Activated T-cell treated with anti-CD3 and anti-CD28 coated beads for 4 hours (primary cell): ENCODE measurements at places on chromosomes 6 and 20.

GRCh38 chr6:154404791-154405400 is 48.3 kb upstream of the IPCEF1 start:
- no peak for DNase-seq

DNA sequence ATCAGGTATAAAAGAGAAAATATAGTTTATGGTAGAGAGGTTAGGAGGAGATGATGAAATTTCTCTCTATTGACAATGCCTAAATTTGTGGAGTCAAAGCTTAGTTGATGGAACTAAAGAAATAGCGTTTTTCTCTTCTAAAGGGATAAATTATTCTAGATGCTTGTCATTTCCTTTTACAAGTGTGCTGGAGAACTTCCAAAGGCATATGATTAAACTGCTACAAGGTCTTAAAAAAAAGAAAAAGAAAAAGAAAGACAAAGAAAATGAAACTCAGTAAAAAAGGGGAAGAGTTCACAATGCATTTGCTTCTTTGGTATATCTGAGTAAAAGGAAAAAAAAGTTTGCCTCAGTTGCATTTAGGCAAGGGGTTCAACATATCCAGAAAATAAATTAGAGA is 499.8 kb upstream of the PTCHD4 start:
- no peak for DNase-seq

DNA sequence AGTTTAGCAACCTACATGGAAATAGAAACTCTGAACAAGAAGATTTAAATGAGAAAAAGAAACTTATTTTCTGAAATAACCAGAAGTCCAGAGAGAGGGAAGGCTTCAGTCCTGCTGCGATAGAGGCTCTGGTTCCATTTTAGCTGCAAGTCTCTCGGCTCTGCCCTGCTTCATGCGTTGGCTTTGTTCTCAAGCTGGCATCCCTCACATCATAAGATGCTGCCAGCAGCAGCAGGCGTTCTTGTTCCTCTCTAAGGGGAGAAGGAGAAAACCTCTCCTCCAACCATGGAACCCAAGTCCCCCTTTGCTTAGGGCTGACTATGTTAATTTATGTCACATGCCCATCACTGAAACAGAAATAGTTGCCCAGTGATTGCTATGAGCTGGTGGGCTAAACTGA is 46.4 kb upstream of the PMEPA1 start:
- no peak for DNase-seq

GRCh38 chr20:41268402-41268801 is 49.1 kb downstream of the ZHX3 start:
- DNase-seq, result no peak

DNA sequence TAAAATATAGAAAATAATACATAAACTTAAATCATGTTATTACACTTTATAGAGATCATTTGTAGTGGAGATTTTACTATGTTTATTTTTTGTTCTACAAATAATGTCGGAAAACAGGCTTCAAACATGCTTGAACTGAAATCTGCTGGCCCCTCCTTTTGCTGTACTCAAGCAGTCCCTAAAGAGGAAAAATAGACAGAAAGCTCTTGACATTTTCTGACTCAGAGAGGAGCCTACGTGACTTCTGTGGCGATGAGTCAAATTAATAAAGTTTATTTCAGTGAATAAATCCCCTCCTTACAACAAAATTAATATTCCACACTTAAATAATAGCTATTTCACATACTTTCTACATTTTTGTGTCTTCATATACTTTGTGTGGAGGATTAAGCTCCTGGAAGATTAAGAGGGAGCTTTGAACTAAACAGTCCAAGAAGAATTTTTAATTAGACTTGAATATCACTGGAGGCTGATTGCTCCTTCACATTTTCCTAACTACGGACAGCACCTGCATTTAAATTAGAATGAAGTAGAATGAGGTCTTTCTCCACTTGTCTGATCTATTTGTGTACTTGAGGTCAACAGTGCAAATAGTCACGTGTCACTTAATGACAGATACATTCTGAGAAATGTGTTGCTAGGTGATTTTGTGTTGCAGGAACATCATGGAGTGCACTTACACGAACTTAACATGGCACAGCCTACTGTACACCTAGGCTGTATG is 1.7 kb upstream of the TREM1 start:
- no peak for DNase-seq

DNA sequence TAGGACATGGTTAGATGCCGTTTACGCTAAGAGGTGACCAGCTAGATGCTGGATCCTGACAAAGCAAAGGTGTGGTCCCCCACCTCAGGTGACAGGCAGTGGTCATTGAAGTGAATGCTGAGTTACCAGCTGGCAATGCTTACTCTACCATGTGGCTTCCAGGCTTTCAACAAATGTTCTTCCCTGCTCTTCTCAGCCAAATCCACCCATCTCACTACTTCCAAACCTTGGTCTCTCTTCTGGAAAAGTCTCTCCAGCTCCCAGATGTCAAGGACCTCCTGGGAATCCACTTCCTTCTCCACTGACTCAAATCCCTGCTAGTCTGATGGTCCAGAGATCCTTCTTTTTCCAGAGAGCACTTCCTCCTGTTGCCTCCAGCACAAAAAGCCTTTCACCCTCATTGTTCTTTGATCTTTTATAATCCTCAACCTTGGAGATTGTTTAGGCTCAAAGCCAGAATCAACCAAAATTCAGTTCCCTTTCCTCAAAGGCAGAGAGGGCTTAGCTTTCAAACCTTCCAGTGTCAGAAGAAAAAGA is 228.0 kb downstream of the ZNF217 start:
- no peak for DNase-seq

- no peak for DNase-seq
Measured at GRCh38 chr6:145531822-145532221, 203.5 kb downstream of the EPM2A start.

DNA sequence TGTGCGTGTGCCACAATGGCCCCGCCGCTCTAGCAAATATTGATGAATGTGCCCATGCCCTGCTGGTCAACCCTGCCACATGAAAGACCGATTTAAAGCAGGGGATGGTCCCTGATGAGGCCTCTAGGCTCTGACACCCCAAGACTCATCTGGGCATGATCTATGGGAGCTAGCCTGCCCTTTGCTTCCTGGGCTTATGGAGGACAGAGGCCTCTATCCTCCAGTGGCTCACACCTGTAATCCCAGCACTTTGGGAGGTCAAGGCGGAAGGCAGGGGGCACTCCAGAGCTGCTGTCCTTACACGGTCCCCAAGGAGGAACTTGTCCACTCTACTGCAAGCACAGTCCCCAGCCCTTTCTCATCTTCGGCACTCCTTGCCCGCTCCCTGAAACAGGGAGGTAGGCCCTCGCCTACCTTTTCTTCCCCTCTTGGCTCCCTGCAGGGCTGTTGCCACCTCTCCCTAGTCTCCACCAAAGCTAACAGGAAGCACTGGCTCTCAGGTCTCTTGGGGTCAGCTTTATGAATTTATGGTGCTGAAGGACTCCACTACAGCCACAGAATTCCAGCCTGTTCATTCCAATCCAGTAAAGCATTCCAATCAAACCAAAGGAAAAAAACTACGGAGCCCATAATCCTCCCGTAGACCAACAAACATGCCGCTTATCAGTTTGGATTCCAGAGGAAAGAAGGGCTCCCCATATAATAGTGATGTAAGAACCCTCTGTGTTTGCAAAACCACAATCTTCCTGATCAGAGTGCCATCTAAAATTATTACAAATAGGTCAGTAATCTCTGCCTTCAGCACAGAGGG is 48.7 kb upstream of the FOXQ1 start:
- no peak for DNase-seq

- no peak for DNase-seq
Measured at GRCh38 chr6:139251045-139251690, 40.6 kb downstream of the TXLNB start.

GRCh38 chr6:1611572-1612298 is 2.0 kb downstream of the FOXC1 start:
- DNase-seq, result no peak

GRCh38 chr20:35503841-35504561 is 25.5 kb downstream of the C20orf173 start:
- DNase-seq, result no peak

GRCh38 chr20:8454137-8454712 is 322.2 kb downstream of the PLCB1 start:
- no peak for DNase-seq

DNA sequence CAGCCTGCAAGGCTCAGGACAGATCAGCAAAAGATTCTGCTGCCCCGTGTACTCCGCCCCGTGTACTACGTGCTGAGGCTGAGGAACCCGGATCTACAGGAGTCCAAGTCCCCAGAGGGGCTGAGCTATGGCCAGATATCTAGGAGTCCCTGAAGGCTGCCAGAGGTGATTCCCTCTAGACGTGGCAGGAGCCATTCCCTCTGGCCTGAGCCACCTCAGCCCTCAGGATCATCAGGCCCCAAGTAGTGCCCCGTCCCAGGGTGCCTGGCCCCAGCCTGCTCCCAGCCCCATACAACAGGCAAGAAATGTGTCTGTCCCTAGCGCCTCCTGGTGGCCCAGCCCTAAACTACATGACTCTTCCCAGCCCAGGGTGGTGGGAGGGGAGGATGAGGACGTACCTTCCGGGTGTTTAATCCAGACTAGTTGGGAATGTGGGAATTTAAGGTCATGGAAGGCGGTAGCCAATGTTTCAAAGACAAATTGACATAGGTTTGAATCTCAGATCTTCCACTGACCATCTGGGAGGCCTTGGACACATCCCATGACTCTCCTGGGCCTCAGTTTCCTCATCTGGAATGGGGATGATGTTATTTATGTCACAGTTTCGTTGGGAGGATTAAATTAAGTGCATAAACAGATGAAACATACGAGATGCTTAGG is 49.4 kb upstream of the PTPN1 start:
- peak; percentile 73 for DNase-seq

DNA sequence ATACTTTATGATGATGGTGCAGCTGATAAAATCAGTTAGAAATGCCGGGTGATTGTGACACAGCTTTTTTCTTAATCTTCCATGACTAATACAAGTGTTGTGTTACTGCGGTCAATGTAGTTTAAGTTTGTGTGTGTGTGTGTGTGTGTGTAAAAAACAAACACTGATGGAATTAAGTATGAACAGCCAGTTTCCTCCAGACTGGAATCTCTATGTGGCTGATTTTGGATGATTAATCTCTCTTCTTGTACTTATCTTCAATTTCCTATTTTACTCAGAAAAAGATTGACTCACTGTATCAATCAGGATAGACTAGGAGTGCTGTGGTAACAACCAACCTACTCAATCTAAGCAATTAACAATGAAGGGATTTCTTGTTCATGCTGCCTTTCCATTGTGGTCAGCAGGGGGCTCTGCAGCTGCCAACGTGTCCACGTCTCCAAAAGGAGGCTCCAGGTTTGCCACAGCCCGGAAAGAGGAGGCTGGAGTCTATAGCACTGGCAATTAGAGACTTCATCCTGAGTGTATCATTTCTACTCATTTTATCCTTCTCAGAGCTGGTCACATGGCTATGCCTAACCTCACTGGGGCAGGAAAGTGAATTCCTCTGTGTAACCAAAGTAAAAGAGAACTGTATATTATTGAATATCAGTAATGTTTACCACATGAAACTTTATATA is 107.7 kb downstream of the CD109 start:
- no peak for DNase-seq

DNA sequence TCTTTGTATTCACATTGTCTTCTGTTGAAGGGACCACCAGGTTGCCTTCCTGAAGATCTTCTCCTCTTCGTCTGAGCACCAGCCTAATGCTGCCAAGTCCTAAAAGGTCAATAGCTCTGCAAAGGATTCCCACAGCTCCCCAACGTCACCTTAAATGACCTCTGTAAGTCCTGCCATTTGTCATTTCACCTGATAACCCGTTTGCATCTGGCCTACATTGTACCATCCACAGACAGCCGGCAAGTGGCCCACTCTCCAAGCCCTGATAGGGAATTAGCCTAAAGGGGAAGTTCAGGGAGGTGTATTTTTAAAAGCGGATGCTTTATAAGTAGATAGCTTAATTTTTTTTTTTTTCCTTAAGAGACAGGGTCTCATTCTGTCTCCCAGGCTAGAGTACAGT is 127.8 kb downstream of the ZMYND8 start:
- no peak for DNase-seq
